Inflammatory macrophage treated with lipopolysaccharide for 1 hour (primary cell): ENCODE measurements at places on chromosomes 13 and 19.

DNA sequence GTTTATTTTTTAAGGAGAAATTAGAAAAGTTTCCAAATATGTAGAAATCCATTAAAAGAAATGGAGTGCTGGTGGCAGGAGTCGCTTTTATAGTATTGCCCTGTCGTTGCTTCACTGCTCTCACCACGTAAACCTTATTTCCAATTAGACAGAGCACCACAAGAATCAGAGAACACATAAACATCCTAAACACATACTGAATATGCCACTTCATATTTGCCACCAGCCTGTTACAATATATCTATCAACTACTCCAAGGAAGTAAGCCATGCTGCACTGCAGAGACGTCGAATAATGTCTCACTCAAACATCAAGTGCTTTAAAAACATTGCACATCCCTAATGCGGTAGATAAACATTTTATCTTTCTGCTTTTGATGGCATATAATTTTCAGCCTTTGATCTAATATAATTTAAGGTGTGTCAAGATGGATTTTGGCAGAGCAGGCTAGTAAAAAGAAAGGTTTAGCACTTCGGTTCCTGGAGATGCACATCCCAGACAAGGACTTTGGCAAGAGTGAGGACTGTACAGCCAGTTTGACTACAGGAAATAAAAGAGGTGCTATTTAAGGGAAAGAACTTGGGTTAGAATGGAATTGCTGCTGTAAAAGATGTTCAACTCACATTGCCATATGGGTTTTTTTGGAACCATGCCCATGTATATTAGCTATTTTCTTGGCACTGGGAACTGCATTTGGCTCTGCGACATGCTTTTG, 932.3 kb downstream of the EFNB2 start:
- DNase-seq: no peak

GRCh38 chr13:112641456-112642089, 48.3 kb upstream of the ATP11A start:
- no peak for DNase-seq

GRCh38 chr13:88919970-88920628, 1248.9 kb downstream of the SLITRK5 start:
- peak; percentile 13 for DNase-seq

DNA sequence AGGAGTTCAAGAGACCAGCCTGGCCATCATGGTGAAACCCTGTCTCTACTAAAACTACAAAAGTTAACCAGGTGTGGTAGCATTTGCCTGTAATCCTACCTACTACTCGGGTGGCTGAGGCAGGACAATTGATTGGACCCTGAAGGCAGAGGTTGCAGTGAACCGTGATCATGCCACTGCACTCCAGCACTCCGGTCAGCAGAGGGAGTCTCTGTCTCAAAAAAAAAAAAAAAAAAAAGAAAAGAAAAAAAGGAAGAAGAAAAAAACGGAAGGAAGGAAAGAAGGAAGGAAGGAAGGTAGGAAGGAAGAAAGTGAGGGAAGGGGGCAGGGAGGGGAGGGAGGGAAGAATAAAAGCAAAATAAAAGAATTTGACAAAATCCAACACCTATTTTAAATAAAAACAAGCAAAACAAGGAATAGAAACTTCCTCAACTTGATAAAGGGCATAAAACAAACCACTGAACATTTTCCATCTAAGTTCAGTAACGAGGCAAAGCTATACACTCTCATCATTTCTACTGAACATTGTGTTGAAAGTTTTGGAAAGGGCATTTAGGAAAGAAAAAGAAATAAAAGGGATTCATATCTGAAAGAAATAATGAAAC, 411.6 kb upstream of the SLITRK5 start:
- DNase-seq: no peak

GRCh38 chr13:112851107-112852038, 117.6 kb upstream of the MCF2L start:
- DNase-seq: no peak

- DNase-seq: peak; percentile 94
These were observed 80.3 kb upstream of the FRY start for GRCh38 chr13:31951215-31951678.

GRCh38 chr19:10191347-10191746, 3.4 kb downstream of the DNMT1 start:
- DNase-seq: no peak

DNA sequence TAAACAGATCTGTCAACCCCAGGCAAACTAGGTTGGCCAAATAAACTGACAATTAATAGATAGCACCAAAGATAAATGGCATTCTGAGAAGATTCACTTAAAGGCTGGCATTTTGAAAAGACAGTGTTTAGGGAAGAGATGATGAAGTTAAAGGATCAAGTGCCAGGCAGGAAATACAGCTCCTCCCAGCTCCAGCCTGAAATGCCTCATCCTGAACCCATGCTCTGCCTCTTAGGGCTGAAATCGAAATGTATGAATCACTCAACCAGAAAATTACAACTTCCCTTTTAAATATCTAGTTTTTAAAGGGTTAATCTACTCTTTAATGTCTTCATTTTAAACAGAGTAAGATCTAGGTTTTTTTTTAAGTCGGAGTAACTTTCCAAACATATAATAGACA, 171.2 kb upstream of the UBL3 start:
- no peak for DNase-seq

DNA sequence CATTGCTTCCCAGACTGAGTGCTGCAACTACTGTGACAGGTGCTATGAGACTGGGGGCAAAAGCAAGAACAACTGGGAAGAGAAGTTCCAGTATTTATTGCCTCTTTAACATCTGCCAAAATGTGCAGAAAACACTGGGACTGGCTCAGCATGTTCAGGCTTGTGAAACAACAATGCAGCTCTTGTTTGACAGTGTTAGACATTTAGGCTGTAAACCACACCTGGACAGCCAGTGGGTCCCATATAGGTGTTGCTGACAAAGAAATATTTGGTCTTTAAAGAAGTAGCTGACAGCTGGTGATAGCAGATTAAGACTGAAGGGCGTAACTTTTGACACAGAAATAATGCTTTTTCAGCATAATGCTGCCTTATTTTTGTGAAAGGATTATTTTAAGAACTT, 88.1 kb downstream of the STOML3 start:
- DNase-seq: no peak

- DNase-seq: no peak
These were observed 44.6 kb downstream of the ANKRD27 start for GRCh38 chr19:32630338-32630737.

GRCh38 chr19:3178377-3178972, at the start of gene S1PR4:
S1PR4 (plus strand) TSS chr19:3178769; CDS start chr19:3178793, 24 bp downstream.
- DNase-seq: no peak

DNA sequence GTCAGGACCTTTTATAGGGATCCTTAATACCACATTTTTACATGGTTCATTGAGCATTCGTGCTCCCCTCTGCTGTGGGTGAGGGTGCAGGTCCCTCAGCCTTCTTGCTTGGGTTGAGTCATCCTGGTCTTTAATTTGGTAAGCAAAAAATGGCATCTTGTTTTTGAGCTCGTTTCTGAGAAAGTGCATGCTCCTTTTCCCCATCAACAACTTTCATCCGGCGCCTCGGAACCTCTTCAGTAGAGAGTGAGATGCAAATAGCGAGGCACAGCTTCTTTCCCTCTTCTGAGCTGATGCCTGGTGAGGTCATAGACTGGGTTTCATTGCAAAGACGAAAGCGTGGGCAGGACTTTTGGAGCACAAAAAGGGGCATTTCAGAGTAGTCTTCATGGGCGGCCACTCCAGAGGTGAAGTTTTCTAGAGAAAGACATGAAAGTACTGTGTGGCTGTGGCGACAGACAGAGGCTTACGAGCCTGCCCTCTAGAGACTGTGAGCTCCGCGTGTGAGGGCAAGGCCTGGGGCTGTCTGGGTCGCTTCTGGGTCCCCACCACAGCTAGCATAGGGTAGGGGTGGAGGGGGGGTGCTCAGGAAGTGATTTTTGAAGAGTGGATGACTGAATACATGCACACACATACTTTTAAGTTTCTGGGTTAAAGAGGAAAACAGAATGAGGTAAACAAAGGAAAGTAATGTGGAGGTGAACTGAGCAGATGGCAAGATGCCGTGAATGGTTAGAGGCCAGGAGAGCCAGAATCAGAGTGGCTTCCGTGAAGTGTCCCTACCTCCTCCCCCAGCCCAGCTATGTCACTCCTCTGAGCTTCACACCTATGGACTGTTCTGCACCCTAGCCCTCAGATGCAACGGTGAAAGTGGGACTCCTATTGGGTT, 44.3 kb downstream of the BBC3 start:
- no peak for DNase-seq

- no peak for DNase-seq
These were observed 65.6 kb downstream of the WASF3 start for GRCh38 chr13:26623125-26623524.

- DNase-seq: no peak
These were observed 3.0 kb downstream of the ABCA7 start for GRCh38 chr19:1042689-1043511.

DNA sequence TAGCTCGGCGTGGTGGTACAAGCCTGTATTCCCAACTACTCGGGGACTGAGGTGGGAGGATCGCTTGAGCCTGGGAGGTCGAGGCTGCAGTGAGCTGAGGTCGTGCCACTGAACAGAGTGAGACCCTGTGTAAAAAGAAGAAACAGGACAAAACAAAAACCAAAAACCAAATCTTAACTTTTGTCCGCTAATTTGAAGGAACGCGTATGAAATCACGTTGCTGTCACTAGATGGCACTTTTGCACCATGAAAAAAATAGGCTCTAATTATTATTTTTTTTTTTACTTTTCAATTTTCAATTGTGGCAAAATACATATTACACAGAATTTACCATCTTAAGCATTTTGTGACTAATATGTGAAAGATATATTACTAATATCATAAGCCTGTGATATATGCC, 17.6 kb upstream of the ZNF835 start:
- no peak for DNase-seq
